ENCODE measurements at places on chromosomes 2 and 18. TPM values are rescaled to one million over a fixed set of nuclear protein-coding genes. Genes with fewer than 3 reads are reported as not detected.
A peak's percentile ranks its signal among the peaks of the same experiment; 100 is the strongest.

GRCh38 chr18:68234676-68235075 lies 480.2 kb downstream of the TMX3 start:
- no peak for DNase-seq

DNA sequence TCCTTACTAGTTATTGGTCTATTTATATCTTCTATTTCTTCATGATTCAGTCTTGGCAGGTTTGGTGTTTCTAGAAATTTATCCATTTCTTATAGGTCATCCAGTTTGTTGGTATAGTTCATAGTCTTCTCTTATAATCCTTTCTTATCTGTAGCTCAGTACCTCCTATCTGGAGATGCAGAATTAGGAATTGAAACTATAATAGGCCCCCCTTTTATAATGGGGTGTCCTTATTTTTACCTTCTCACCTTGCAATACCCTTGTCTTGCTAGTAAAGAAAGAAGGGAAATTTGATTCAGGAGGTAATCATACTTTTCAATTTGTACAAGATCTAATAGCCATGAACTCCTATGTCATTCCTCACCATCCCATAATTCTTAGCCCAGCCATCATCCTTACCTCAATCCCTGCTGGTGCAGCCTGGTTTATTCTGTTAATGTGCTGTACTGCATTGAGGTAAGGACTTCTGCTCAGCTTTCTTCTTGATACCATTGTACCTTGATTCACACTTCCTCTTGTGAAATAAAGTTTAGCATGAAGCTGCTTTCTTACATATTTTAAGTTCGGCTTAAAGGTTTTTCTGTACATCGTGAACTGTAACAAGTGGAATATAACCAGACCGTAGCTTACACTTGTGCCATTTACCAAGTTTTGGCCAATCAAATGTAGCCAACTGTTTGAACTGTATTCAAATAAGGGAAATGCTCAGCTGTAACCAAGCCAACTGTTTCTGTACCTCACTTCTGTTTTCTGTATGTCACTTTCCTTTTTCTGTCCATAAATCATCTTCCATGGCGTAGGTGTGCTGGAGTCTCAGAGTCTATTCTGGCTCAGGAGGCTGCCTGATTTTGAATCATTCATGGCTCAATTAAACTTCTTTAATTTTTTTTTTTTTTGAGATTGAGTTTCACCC lies 40.1 kb upstream of the PTH2R start:
- DNase-seq, result no peak

MAP2 gene
- polyA plus RNA-seq, result 3.5 TPM

DNA sequence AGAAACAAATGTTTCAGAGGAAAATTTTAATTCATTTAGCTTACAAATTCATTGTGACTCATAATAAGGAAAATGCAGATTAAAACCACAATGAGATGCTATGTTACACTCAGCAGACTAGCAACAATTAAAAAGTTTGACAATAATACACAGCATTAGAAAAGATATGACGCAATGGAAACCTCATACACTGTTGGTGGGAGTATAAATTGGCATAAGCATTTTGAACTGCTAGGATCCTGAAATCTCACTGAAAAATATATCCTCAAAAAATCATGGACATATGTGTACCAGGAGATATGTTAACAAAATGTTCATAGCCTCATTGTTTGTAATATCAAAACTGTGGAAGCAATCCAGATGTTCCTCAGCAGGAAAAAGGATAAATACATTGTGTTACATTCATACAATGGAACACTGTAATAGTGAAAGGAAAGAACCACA lies 13.7 kb downstream of the CALCRL start:
- DNase-seq, result peak; percentile 67

DNA sequence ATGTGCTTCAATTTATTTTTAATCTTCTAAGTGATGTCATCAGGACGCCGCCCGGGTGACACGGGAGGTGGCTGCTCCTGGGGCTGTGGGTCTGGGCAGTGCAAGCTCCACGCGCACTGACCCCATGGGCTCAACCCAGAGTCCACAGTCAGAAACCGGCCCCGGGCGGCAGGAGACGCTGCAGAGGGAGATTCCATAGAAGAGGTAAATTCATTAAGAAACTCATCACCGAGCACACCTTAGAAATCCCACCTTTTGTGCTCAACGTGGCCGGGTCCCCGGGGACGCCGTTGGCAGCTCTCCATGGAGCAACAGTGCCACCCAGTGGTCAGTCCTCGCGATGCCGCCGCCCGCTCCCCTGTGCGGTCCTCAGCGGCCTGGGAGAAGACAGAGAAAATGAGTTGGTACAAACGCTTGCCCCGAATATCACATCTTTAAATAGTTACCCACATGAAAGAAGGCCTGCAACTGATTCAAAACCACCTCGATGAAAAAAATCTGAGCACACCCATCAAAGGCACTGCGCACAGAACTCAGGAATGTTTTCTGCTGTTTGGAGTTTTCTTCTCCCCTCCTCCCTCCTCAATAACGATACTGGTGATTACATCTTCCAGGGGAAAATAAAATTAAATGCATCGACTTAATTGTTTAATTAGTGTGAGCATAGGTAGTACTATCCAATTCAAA lies 92.6 kb downstream of the CMPK2 start:
- DNase-seq, result no peak

GRCh38 chr2:180733330-180733729 lies 247.1 kb upstream of the UBE2E3 start:
- DNase-seq, result no peak

TSPYL6 gene
- polyA plus RNA-seq, result not detected

SNORC gene
- polyA plus RNA-seq, result 0.25 TPM

Data from BJ (cell line).